ENCODE measurements at places on chromosomes 7 and 10.

DNA sequence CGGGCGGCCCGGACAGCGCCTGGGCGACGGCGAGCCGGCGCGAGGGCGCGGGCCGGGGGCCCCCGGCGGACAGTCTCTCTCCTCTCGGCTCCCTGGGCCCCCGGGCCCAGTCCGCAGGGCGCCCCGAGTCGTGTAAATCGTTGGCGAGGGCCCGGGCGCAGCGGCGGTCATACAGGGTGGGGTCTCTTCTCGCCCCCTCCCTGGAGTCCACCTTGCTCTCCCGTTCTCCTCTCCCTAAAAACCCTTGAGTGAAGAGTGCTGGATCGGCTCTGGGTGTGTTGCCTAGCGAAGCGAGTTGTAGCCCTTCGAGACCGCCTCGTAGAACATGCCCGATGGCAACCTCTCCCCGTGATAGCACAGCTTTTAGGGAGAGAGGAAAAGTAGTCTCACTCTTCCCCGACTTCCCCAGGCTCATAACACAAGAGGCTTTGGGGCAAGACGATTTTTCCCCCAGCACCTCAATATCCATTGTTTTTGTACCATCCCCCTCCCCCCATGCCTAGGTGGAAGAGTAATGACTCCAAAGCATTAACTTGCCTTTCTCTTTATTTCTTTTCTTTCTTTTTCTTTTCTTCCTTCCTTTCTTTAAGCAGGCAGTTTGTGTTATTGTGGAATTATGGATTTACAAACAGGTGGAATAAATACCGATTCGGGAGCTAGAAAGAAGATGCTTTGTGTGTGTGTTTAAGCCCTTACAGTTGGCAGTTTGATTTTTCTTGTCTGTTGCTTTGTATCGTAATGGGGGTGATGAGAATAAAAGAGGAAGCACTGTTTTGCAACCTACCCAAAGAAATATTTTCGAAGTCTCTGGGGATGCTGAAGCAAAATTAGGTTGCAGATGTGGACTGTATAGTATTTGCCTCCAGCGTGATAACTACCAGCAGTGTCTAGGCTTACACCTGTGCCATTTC, 822 bp downstream of the SHOC2 start:
- DNase-seq: peak; percentile 27

DNA sequence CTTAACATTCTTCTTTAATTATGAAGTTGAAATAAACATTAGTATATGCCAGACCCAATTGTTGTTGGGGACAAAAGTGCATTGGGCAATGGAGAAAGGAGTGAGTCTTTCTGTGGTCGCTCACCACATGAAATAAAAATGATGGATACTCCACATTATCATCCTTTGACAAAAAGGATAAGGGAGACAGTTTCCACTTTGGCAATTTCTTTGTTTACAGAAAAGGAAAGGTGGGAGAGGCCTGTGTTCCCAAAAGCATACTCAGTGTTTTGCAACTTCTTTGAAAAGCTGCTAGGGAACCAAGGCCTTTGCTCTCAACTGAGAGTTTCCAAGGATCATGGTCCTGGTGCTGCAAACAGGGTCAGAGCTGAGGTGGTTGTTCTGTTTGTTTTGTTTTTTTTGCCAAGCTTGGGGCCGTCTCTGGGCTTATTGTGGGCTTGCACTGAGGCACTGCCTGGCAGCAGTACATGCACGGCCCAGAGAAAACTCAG, 341.9 kb downstream of the TNS3 start:
- DNase-seq: no peak

DNA sequence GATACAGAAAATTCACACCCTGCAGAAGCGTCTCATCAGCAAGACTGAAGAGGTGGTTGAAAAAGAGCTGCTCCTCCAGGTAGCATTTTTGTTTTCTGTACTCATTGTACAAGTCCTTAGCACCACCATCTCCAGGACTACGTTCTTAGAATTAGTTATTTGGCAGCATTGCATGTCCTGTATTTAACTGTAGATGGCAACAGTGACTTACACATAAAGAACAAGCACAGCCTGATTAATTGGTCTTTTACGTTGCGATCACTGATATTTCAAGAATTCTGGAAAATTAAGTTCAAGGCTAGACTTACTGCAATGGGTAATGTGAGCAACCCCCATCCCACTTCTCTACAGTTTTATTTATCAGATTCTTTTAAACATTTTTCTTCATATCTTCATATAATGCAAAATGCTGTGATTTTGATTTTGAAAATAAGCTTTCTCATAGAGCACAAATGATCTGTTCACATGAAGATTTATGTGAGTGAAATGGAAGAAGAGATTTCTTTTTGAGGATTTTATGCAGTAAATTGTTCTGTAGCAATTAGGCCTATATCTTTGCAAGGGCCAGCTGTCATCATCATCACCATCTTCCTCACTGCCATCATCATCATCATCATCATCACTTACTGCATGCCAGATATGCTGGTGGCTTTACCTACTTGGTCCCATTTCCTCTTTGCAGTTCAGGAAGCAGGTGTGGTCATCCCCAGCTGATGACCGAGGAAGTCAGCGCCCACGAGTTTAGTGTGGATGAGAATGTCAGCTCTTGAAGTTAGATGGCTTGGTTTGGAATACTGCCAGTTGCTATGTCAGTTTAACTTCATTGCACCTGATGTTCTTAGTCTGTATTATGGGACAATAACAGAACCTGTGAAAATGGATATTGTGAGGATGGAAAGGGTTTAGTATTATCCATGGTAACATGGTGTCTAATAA, 53.4 kb downstream of the CFAP58 start:
- no peak for DNase-seq

DNA sequence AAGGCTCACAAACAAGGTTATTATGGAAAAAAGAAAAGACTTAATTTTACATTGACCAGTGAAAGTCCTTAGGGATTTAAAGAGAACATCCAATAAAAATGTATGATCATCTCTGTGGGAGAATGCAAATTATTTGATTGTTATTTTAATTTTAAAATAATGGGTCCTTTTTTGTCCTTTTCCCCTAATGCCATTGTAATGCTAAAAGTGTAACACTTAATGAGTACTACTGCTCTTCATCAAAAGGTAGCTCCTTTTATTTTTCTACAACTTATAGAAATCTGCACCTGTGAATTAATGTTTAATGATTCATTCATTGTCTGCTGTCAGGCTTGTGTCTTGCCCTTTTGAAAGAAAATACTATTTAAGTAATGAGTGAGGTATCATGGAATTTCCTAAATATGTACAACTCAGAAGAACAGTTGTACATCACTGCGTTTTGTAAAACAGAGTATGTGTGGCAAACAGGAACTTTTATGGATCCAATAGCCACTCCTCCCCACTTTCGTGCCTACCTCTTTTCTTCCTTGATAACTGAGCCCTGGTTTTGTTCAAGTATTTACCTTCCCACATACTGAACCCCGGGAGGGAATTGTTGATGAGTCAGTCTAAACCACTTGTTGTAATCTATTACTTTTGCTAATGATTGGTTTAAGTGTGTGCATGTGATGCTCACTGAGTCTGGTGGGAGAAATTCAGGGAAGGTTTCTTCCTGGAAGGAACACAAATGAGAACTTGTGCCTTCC, 19.9 kb upstream of the TRUB1 start:
- no peak for DNase-seq

GRCh38 chr7:116438267-116438666, 61.3 kb upstream of the CAV2 start:
- DNase-seq: no peak

DNA sequence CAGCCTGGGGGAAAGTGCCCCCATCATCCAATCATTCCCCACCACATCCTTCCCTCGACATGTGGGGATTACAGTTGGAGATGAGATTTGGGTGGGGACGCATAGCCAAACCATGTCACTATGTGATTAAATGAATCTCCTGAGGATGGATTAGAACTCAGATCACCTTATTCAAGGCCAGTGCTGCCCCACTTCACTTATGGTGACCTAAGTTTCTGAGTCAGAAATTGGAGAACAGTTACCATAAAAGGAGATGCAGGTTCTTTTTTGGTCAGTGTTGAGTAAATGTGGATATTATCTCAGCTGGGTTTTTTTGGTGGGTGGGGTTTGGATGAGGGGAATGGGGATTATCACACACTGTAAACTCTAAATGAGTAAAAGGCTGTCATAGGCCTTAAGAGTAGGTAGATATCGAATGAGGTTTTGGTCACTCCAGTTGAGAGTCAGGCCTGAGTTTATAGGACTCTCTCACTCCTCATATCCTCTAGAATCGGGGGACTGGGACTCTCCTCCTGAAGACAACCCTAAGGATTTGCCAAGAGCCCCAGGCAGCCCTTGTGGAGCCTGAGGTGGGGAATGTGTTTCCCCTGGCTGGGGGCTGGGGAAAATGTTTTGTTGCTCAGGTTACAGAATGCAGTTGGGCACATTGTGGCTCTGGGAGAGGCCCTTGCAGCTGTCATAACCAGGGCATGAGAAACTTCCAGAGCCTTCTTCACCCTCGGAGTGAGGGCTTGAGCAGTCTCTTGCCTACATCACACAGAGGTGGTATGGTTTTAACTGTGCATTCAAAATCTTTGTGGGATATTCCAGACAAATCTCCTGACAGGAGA, 213.0 kb downstream of the BAMBI start:
- no peak for DNase-seq

- DNase-seq: no peak
These were observed 5.4 kb downstream of the ARHGAP21 start for GRCh38 chr10:24718031-24718855.
